CD4-positive, alpha-beta T cell treated with Interleukin-12 subunit alpha and Interleukin-12 subunit beta, for 1 hour (primary cell): ENCODE measurements at places on chromosomes 16 and 17.

DNA sequence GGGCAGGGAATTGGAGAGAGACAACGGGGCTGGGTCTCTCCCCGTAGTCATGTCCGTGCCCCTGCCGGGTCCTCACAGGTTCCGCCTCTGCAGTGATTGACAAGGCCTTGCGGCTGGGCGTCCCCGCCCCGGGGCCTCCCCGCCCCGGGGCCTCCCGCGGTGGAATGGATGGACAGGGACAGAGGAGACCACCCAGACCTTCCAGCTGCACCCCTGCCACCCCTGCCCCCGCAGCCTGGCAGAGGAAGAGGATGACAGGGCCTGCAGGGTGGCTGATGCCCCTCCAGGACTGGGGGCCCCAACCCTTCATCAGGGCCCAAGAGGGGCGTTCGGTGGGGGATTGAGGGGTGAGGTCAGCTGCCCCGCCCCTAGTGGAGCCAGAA is 216.4 kb upstream of the CIBAR2 start:
- no peak for DNase-seq

GRCh38 chr17:27562777-27563455 is 68.1 kb upstream of the LGALS9 start:
- DNase-seq, result no peak

DNA sequence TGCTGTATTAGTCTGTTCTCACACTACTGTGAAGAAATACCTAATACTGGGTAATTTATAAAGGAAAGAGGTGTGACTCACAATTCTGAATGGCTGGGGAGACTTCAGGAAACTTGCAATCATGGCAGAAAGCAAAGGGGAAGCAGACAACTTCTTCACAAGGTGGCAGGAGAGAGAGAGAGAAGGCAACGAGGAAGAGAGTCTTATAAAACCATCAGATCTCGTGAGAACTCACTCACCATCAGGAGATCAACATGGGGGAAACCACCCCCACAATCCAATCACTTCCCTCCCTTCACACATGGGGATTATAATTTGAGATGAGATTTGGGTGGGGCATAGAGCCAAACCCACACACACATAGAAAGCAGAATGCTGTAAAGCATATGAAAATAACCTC is 896.2 kb downstream of the CDH11 start:
- DNase-seq, result no peak

DNA sequence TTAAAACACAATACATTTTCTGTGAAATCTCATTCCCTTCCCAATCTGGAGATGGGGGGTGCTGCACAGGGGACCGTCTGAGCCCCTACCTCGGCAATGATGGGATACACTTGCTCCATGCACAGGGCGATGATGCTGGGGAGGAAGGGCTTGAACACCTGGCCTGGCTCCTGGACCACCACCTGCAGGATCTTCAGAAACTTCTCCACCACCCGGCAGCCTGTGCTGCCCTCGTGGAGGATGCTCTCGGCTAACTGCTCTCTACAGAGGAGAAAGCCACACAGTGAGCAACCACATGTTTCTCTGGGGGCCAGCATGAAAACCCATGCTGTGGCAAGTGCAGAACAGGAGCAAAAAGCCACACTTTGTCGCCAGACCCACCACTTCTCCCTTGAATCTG is 42.4 kb upstream of the GSG1L start:
- DNase-seq, result no peak

GRCh38 chr16:19595043-19595767 is 39.7 kb downstream of the VPS35L start:
- DNase-seq, result no peak

GRCh38 chr17:16583781-16584180 is 14.8 kb upstream of the ZNF287 start:
- DNase-seq, result peak; percentile 10

GRCh38 chr17:21140911-21141310 is 14.1 kb downstream of the DHRS7B start:
- no peak for DNase-seq

- DNase-seq, result no peak
These were observed 8.3 kb downstream of the MRPL27 start for GRCh38 chr17:50364715-50365114.

DNA sequence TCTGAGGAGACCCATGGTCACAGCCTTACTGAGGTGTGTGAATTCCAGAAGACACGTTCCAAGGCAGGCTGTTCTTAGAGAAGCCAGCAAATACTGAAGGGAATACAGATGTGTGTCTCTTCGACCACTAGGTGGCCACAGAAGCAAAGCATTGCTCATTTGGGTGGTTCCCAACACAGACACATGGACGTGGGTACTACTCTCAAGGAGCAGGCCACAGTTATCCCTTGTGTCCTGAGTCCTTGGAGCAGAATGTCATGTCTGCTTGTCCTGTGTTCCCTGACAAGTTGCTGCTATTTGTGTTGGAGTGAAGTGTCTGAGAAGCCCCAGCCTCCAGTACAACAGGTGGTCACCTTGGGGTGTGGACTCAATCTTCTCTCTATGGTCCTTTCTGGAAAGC is 30.3 kb downstream of the HMOX2 start:
- DNase-seq, result peak; percentile 76

DNA sequence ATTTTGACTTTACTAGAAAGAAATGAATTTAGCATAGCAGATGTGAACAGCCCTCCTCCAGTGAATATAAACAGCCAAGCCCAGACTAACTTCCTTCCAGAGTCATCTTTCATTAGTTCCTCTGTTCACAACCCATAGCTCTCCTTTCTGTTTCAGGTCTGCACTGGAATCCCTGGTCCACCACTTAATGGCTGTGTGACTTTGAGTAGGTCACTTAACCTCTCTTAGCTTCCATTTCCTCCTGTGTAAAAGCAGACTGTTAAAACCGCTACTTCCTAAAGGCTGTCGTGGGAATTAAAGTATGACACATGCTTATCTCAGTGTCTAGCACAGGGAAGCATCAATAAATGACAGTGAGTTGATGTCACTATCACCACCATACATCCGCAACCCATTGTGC is 7.5 kb downstream of the SLC6A4 start:
- DNase-seq, result no peak

DNA sequence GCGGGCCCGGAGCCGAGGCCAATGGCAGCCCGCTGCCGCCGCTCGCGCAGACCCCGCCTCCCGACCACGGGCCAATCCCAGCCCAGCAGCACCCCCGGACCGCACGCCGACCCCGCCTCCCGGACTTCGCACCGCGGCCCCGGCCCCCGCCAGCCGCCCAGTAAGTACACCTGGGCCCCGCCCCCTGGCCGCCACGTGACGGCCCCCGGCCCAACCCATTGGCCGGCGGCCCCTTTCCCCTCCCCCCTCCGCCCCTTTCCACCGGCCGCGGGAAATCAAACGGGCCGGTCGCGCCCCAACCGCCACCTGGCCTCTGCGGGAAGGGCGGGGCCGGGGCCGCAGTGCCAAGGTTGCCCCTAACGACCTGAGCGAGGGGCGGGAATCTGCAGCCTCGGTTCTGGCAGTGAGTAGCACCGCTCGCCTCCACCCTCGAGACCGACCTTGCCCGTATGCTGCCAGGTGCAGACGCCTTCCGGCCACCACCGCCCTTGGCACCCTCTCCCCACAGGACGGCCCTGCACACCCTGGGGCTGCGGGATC is at the start of gene YBX2:
TSS of gene YBX2 (minus strand) at position 26 of the 540 bp plus-strand sequence. CDS start 139 bp downstream, outside the sequence.
- DNase-seq, result peak; percentile 87

- no peak for DNase-seq
These were observed 53.5 kb downstream of the ZDHHC7 start for GRCh38 chr16:84957792-84958191.

GRCh38 chr16:56558024-56558747 is 6.7 kb upstream of the MT4 start:
- DNase-seq, result no peak

DNA sequence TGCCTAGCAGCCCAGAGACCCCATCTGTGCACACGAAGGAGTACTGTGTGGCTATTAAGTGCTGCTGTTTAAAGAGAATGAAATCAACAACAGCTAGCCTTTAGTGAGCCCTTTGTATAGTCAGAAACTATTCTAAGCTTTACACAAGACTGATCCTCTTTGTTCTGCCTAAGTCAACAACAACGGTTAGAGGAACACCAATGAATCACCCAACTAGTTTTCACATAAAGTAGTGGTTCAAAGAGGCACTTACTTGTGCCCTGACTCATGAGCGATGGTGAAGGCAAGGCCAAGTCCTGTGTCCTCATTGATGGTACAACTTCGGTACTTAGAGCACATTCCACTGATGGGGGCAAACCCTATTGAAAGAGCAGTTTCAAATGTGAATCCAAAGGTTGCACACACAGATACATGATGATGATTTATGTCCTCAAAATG is 75.8 kb downstream of the ADAMTS18 start:
- DNase-seq, result no peak

GRCh38 chr17:68542698-68543463 is 30.7 kb downstream of the PRKAR1A start:
- DNase-seq, result no peak

DNA sequence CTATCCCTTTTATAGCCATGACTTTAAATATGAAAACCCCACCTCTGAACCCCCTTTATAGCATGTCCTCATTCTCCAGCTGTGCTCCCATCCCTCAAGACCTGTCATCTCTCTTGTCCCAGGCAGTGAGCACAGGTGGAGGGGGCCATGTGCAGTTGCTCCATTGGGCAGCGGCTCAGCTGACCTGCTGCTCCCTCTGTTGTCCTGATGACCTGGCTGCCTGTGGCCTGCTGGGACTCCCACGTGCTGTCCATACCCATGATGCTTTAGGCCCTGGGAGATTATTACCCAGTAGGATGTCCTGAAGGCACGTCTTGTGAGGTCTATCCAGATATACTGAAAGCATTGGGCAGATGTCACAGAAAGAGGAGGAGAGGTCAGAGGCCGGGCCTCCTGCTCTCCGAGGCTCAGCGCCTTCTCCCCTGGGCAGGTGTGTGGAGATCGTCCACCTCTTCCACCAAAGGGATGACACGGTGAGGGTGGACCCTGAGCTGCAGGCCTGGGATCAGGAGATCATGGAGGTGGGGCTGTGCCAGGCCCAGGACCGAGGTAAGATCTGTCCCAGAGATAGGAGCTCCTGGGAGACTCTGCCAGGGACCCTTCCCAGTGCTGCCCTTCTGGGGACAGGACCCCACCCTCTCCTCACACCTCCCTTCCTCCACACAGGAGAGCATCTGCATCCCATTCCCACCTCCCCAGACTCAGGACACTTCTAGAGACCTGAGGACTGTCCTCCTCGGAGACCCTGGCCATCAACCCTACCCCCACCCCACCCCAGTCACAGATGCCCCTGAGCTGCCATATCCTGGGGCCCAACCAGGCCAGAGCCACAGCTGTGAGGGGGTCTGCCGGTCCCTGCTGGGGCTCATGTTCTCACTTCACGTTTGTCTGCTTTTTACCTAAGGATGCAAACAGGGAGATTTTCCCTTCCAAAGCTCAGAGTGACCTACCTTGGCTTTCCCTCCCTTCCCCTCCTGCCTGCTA is 58.0 kb downstream of the GOSR1 start:
- no peak for DNase-seq

DNA sequence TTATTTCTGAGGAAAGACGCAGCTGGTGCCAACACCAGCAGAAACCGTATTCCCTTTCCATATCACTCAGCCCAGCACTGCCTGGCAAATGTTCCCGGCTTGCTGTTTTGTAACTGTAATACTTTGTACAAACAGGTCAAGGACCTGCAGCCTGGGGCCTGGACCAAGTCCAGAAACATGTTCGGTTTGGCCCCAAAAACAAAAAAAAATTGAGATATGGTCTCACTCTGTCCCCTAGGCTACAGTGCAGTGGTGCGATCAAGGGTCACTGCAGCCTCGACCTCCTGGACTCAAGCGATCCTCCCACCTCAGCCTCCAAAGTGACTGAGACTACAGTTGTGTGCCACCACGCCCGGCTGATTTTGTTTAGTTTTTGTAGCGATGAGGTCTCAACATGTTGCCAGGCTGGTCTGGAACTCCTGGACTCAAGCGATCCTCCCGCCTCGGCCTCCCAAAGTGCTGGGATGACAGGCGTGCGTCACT is 1.2 kb downstream of the HAGH start:
- DNase-seq, result no peak

DNA sequence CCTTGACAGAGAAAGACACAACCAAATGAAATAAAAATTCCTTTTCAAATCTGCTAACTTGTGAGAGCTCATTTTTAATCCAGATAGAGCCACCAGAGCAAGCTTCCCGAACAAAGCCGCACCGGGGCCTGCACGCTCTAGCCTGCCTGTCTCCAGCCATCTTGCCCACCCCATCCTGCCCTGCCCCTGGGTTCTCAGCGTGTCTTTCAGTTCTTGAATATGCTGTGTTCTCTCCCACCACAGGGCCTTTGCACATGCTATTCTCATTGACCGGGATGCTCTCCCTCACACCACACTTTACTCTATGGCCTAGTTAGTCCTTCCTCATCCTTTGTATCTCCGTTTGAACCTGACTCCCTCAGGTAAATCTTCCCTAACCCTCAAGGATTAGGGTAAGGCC is 14.7 kb downstream of the SMIM5 start:
- DNase-seq, result no peak

GRCh38 chr17:17183744-17184143 is 22.4 kb downstream of the PLD6 start:
- no peak for DNase-seq

DNA sequence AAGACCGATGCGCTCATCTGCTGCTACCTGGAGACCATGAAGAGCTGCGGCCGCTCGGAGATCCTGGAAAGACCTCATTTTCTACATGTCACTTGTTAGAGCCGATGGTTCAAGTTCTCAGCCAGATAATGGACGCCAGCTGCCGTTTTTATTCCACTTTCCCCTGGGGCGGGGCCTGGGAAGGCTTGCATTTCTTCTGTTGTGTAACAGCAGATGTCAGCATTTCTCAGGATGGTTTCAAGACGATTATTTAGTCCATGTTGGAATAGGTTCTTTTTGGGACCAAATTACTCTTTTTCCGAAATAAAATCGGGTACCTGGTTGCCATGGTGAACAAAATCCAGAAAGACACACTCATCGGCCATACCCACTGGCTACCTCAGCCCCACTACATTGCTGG is 1418.3 kb downstream of the CDH11 start:
- no peak for DNase-seq

DNA sequence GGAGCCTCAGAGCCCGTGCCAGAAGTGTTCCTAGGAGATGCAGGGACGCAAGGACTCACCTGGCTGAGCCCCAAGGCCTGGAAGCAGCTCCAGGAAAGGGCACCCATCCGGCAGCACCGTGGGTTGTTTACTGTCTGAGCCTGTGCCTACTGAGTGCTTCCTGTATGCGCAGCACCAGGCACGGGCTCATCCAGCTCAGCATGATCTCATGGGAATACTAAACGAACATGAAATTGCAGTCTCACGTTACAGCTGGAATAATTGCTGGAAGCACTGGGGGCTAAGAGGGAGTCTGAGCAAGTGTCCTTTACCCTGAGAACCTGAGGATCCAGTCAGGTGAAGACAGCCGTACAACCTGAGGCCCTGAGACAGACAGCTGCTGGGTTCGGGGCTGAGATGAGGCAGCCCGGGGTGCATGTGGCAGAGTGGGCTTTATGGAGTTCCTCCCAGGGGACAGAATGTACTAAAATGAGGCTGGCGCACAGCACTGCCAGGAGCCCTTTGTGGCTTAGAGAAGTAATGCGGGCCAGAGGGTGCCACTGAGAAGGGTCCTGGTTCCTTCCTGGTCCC is 5.4 kb downstream of the CTRL start:
- no peak for DNase-seq

GRCh38 chr16:53881371-53881770 is 177.4 kb downstream of the FTO start:
- DNase-seq, result no peak
